Renal pelvis (tissue), 12 donors: ENCODE measurements at places on chromosomes 16 and 17. TPM values are rescaled to one million over a fixed set of nuclear protein-coding genes. Genes with fewer than 3 reads are reported as not detected.

GRCh38 chr16:69410219-69410990 is 14.0 kb upstream of the CYB5B start:
- DNase-seq: peak; percentile 84

- no peak for DNase-seq
Measured at GRCh38 chr17:57121308-57122042, 36.4 kb downstream of the AKAP1 start.

DNA sequence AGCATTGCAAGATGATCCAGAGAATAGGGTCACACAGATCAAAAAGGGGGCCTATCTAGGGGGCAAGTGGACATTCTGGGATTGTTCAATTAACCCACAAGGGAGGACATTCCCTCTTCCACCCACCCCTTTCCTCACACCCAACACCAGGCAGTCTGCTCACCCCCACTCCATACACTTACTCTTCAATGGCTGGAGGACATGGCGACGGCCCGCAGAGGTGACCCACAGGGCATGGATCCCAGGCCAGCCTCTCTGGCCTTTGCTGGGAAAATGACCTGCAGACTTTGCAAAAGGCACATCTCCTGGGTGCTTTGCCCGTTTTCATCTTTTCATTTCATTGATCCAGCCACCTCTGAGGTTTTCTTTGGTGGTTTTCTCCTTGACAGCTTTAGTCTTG is 1.7 kb upstream of the CACNG5 start:
- no peak for DNase-seq

DNA sequence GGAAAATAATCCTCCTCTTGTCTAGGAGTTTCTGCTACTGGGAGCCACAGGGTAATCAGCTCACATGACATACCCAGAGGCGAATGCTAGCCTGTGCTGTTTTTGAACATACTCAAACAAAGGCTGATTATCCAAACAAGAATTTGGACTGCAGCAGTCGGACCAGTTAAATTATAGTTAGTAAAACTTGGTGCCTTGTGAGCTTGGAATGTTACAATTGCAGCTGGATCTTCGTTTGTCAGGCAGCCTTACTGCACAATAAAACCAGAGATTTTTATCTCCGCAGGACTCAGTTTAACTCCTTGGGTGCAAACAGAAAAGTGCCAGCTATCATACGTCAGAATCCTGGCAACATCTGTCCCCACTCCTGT is 163.8 kb upstream of the TBX2 start:
- DNase-seq: peak; percentile 42

- no peak for DNase-seq
Measured at GRCh38 chr16:3112881-3113574, 642 bp downstream of the ZNF205 start.

DNA sequence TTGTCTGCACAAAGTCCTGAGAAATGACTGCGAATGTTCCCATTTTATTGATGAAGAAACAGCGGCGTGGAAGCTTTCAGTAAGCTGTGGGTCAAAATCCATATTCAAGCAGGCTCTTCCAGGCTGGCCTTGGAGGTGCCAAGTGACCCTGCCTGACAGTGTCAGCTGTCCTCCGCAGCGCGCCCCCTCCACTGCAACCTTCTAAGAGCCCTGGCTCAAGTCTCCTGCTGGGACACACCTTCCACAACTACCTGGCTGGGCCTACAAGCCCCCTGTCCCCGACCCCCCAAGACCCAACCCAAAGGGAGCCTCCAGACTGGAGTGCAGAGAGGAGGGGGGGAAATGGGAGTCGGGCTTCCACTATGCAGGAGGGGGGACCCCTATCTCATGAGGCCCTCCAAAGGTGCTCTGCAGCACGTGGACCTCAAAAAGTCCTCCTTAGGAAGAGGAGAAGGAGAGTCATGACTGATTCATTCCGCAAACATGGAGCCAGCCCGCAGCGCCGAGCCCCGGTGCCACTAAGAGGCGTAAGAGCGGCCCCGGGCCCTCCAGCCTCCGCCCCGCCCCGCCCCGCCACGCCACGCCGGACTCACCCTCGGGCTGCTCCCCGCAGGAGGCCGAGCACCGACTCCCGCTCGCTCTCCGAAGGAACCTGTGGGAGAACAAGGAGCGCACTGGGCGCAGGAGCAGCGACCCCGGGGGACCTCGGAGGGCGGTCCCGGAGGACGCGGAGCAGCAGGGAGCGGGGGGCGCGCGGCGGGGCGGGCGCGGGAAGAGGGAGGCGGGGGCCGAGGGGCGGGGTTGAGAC is 574 bp downstream of the MPP3 start:
- peak; percentile 36 for DNase-seq

- no peak for DNase-seq
Measured at GRCh38 chr17:80612997-80613731, 68.5 kb downstream of the RPTOR start.

- DNase-seq: peak; percentile 82
Measured at GRCh38 chr16:28572696-28573510, 19.2 kb downstream of the SGF29 start.

DNA sequence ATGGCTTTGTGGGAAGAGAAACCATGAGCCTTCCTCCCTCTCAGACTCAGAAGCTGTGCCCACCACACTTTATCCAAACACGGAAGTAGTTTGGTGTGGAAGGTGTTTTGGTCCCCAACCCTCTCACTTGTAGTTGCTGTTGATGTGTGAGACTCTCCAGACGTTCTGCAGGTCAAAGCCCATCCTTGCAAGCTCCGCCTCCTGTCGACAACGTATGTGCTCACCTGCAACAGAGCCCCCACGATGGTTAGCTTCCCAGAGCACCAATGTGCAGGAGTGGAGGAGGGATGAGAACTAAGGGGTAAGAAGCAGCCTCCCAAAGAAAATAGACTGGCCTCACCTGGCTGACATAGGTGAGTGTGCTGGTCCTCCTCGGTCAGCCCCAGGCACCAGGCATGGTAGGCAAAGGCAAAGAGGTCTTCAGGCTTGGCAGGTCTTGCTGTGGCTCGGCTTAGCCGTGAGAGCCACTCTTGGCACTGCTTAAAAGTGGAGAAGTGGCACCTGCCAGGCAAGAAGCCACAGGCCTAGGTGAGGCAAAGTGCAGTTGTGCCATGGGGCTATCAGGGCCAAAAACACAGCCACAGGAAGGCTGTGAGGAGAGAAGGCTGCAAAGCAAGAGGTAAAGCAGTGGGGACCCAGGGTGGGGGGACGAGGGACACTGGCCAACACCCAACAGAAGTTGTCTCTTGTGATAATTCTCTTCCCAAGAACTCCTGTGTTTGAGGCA is 5.9 kb downstream of the MTMR4 start:
- DNase-seq: no peak

DNA sequence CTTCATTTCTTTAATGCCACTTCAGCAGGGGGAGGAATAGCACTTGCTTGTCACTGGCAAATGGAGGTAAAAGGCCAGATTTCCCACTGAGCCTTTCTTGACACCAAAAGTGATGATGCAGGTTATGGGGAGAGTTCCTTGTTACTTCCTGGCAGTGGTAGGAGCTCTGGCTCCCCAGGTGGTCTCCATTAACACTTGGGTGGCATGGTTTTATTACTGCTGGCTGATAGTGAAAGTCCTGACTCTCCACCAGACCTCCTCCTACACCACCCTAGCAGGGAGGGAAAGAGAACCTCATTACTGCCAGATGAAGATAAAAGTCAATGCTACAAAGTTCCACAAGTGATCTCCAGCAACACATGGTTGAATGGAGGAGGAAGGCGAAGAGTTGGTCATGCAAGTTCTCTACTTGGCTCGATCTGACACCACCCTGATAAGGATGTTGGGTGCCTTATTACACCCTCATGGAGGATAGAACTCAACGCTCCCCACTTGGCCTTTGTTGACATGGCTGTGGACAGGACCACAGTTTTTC is 152.7 kb upstream of the GNAO1 start:
- no peak for DNase-seq

- no peak for DNase-seq
Measured at GRCh38 chr17:50517011-50517410, 8.8 kb downstream of the MYCBPAP start.

- no peak for DNase-seq
Measured at GRCh38 chr16:71371237-71371636, 12.7 kb downstream of the CALB2 start.

GRCh38 chr16:30053376-30054015 is 12.1 kb upstream of the ALDOA start:
- DNase-seq: peak; percentile 50

DNA sequence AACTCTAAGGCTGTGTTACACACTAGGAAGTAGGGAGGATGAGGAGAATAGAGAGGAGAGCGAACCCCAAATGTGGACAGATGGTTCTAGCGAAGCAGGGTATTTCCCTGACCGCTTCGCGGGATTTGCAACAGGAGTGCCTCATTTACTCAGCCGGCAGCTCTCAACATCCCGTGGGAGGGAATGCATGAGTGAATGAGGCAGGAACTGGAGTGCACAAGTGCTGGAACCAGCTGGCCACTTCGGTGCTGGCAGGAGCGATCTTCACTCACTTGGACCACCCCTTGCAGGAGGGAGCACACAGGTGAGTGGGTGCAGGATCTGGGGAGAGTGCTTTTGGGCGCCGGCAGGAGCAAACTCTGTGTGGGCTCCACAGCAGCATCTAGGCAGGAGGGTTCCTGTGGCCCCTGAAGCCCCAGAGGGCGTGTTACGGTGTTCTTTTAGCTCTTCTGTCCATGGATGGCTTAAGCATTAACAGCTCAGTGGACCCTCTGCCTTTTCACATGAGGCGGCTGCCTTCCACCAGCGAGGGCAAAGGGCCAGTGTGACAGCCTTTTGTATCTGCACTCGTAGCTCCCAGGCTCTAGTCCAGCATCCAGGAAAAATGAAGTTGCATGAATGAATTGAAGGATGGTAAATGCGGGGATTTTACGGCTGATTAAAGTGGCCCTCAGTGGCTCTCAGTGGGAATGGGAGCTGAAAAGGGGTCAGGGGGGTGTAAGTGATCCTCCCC is 17.4 kb upstream of the ZNHIT3 start:
- DNase-seq: peak; percentile 10

DNA sequence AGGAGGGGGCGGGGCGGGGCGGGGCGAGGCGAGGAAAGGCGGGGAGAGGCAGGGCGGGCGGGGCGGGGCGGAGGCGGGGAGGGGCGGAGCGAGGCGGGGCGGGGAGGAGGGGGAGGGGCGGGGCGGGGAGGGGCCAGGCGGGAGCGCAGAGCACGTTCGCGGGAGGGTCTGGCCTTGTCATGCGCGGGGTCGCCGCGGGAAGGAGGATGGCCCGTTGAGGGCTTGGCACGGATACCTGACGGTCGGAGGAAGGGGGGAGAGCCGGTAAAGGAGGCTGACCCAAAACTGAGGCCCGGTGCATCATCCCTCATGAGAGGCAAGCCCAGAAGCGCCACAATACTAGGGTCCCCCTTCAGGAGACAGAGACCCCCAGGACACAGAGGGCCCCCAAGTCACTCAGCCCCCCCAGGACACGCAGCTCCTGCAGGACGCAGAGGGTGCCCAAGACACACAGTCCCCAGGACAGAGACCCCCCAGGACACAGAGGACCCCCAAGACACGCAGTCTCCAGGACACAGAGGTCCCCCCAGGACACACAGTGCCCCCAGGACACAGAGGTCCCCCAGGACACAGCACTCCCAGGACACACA is 593 bp upstream of the WDR45B start:
- no peak for DNase-seq

DNA sequence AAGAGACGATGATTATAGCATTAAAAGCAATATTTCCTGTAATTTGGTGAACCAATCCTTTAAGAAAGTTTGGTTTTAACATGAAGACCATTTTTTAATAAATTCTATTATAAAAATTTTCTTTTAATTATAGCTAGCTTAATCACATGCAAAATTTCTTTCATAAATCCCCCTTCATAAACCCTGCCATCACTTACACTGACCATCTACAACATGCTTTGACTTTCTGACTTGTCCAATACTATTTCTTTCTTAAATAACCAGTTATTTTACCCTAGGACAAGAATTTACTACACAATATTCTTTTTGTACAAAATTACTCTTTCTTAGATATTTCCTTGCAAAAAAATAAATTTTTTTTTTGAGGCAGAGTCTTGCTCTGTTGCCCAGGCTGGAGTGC is 1334.8 kb downstream of the CDH11 start:
- DNase-seq: no peak

- DNase-seq: no peak
Measured at GRCh38 chr17:42111871-42112551, 503 bp downstream of the DHX58 start.

DNA sequence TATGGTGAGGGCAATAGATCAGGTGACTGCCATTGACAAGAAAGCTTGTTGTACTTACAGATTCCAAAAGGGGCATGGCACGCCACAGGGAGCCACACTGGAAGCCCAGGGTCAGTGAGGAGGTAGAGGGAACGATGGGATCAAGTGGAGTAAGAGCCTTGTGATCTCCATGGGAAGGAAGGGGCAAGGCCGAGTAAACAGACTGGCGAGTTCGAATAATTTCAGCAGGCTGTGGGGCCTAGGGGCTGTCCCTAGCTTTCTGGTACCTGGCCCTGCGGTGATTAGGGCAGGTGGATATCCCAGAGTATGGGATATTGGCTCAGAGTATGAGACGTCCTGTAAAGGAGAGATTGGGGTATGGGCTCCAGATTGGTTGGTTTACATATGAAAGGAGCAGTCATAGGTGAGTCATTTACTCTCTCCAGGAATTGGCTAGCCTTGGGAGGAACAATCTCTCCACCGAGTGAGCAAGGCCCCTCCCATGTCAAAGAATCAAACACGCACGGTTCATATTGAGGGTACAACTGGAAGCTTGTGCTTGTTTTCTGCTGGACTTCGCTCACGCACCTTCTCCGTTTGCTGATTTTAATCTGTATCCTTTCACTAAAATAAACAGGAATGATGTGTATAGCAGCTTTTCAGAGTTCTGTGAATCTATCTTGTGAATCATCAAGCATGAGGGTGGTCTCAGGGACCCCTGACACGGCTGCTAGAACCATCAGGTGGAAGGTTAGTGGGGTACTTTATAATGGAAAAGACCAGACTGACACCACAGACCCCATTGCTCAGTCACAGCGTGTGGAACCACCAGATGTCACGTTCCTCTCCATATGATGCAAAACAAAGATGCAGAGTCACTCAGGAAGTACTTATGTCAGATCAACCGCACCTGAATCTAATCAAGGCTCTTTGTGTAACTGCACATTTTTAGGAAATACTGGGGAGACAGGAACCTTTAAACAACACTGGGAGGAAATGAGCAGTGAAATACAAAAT is 27.9 kb downstream of the GABARAPL2 start:
- DNase-seq: no peak

Gene KIF18B
- 15.8 TPM for polyA plus RNA-seq

Gene PRPSAP1
- polyA plus RNA-seq: 87.5 TPM

Gene MTSS2
- 55.2 TPM for polyA plus RNA-seq

Gene NPIPA7
- polyA plus RNA-seq: 34.8 TPM

Gene COL1A1
- polyA plus RNA-seq: 388 TPM

Gene LCAT
- polyA plus RNA-seq: 27.4 TPM

Gene SAT2
- 145 TPM for polyA plus RNA-seq

Gene SLC13A5
- polyA plus RNA-seq: 2.7 TPM

Gene KRTAP3-2
- polyA plus RNA-seq: not detected
